ENCODE measurements at places on chromosomes 1 and 21. TPM values are rescaled to one million over a fixed set of nuclear protein-coding genes. Genes with fewer than 3 reads are reported as not detected.

DNAJC11 gene
- 44.8 TPM for polyA plus RNA-seq

F11R gene
- 148 TPM for polyA plus RNA-seq

TP73 gene
- polyA plus RNA-seq: 19.0 TPM

DEPDC1 gene
- 2.3 TPM for polyA plus RNA-seq

B3GALT2 gene
- polyA plus RNA-seq: 2.3 TPM

HEYL gene
- polyA plus RNA-seq: 10.7 TPM

RIPPLY3 gene
- polyA plus RNA-seq: 68.7 TPM

LENEP gene
- polyA plus RNA-seq: not detected

HTR6 gene
- polyA plus RNA-seq: 0.48 TPM

VSIG8 gene
- not detected for polyA plus RNA-seq

HCRTR1 gene
- polyA plus RNA-seq: not detected

CFHR4 gene
- not detected for polyA plus RNA-seq

SAMSN1 gene
- 0.44 TPM for polyA plus RNA-seq

GSTM5 gene
- polyA plus RNA-seq: 9.6 TPM

DMBX1 gene
- not detected for polyA plus RNA-seq

CSDE1 gene
- 250 TPM for polyA plus RNA-seq

FMO3 gene
- 0.59 TPM for polyA plus RNA-seq

GPX7 gene
- 24.6 TPM for polyA plus RNA-seq

ZNF692 gene
- polyA plus RNA-seq: 10.5 TPM

NUCKS1 gene
- polyA plus RNA-seq: 207 TPM

PPFIA4 gene
- polyA plus RNA-seq: 6.7 TPM

ADAMTS5 gene
- 0.22 TPM for polyA plus RNA-seq

TMEM52 gene
- 6.5 TPM for polyA plus RNA-seq

PLA2G4A gene
- polyA plus RNA-seq: 0.64 TPM

XCL1 gene
- polyA plus RNA-seq: 3.6 TPM

GDAP2 gene
- 9.0 TPM for polyA plus RNA-seq

TUFT1 gene
- 20.6 TPM for polyA plus RNA-seq

APOBEC4 gene
- polyA plus RNA-seq: not detected

CHIA gene
- not detected for polyA plus RNA-seq

PTPRF gene
- polyA plus RNA-seq: 147 TPM

IFNGR2 gene
- 40.4 TPM for polyA plus RNA-seq

C1orf87 gene
- polyA plus RNA-seq: not detected

NHLH1 gene
- polyA plus RNA-seq: 1.0 TPM

FAM72B gene
- polyA plus RNA-seq: 12.5 TPM

DYNLT4 gene
- polyA plus RNA-seq: not detected

LCE1A gene
- not detected for polyA plus RNA-seq

LDLRAP1 gene
- 11.4 TPM for polyA plus RNA-seq

NEK2 gene
- polyA plus RNA-seq: 24.4 TPM

LHX4 gene
- polyA plus RNA-seq: 0.19 TPM

Measured in brain (organoid and tissue), 16 donors.